ENCODE measurements at places on chromosomes 2 and 18.

DNA sequence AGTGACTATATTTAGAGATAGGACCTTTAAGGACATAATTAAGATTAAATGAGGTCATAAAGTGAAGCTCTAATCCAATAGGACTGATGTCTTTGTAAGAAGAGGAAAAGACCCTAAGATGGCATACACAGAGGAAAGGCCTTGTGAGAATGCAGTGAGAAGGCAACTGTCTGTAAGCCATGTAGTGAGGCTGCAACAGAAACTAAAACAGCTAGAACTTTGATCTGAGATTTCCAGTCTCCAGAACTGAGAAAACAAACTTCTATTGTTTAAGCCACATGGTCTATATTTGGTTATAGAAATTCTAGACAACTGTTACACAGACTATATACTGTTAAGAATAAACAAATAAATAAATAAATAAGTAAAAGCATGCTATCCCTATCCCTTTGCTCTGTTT lies 276.8 kb downstream of the CNTNAP5 start:
- DNase-seq = no peak

DNA sequence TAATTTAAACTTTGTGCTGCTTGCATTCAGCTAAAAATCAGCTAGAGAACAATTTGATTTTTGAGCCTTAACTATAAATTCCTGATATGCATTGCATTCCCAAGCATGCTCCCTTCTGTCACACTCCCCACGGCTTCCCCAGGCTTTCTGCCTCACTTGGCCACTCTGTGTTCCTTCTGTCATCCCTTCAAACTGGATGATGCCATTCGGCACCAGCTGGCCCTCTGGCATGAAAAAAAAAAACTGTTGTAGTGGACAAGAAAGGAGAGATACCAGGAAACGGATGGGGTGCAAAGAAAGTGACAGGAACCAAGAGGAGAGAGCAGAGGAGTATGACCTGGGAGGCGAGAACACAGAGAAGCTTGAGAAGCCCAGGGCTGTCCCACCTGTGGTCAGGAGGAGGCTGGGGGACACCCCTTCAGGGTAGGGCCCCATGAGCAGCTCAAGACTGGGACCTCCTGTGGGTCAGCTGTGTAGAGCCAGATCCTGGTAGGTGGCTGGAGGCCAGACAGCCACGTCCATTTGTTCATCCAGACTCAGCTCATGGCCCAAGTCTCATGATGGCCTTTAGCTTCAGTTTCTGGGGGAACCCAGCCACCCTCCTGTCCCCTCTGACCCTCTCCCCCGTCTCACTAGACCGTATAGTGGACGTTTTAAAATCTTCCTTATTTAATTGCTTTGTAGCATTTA lies 211.8 kb downstream of the GBX2 start:
- DNase-seq = no peak

DNA sequence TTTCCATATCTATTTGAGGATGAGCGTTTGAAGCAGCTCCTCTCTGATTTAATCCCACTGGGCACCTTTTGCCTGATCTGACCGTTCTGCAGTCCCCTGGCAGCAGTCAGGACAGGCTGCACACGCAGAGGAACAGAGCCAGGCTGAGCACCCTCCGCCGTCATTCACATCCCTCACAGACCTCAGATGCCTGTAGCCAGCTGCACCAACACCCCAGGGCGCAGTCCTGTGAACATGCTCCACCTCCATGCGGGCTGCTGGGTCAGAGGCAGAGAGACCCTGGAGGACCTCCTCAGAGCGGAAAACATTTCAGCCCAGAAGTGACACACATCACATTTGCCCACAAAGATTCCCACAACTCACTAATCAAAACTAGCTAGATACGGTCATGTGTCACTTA lies 146.1 kb downstream of the SEPTIN10 start:
- DNase-seq = no peak

- DNase-seq = no peak
These were observed 20.6 kb upstream of the GCC2 start for GRCh38 chr2:108428286-108429009.

GRCh38 chr2:239465017-239466001 lies 64.5 kb upstream of the HDAC4 start:
- DNase-seq = no peak

GRCh38 chr2:76953733-76954347 lies 568.3 kb downstream of the LRRTM4 start:
- peak; percentile 45 for DNase-seq

DNA sequence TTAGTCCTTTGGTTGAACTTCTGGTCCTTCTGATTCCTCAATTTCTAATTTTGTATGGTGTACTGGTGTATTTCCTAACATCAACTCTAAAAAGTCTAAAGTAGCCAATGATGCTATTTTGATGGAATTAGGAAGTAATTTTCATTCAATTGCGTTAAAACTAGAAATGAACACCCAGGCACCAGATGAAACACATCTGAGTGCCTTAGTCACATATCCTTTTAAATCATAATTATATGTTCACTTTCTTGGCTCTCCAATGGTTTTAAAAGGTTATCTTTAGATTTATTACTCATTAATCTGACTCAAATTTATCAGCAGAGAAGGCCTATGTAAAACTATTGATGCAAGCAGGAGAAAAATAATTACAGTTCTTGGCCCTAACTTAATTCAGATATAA lies 119.7 kb downstream of the GAREM1 start:
- DNase-seq = no peak

DNA sequence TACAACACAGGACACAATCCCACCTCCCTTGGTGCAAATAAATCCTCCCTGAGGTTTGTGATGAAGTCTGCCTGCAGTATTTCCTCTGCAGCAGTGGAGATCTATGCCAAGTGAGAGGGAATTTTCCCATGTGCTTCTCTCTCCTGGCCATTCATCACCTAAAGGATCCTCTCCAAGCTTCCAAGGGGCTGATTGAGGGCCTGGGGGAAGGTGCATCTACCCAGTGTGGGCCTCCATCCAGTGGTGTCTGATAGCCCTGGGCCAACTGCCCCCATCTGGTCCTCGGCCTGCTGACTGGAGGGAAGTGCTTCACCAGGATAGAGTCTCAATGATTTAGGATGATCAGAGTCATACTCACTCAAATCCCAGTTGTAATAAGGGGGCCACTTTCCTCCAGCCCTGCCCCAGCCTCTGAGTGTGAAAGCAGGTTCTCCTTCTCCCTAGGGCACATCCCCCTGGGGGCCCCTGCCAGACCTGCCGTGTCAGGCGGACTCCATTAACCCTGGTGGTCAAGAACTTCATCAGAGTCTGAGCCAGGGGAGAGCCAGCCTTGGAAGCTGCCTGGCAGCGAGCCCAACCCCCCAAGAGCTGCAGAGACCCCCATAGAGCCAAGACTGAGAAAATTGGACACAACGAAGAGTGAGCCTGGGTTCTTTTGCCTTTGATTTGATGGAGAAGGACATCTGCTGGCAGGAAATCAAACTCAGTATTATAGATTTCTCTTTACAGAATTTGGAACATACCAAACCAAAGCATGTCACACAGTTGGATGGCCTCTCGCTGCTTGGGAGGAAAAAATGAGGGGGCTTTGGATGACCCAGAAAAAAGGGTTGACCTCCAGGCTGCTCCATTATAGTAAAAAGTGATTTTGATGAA lies 509.6 kb downstream of the CMPK2 start:
- no peak for DNase-seq

GRCh38 chr2:189527041-189527750 lies 53.4 kb downstream of the SLC40A1 start:
- DNase-seq = no peak

DNA sequence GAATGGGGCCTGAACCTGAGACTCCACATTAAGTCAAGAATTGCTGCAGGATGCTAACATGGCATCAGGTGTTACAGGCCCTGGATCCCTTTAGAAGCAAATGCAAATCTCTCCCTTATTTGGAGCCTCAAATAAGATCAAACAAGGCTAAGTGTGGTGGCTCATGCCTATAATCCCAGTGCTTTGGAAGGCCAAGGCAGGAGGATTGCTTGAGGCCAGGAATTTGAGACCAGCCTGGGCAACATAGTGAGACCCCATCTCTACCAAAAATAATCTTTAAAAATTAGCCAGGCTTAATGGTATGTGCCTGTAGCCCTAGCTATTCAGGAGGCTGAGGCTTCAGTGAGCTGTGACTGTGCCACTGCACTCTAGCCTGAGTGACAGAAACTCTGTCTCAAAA lies 89.4 kb downstream of the DYM start:
- no peak for DNase-seq

GRCh38 chr2:33488715-33489540 lies 12.5 kb downstream of the RASGRP3 start:
- no peak for DNase-seq

GRCh38 chr2:146821836-146822316 lies 1023.0 kb upstream of the ACVR2A start:
- peak; percentile 69 for DNase-seq

GRCh38 chr2:230708204-230708603 lies 4.4 kb upstream of the CAB39 start:
- no peak for DNase-seq

- no peak for DNase-seq
These were observed 244.0 kb downstream of the ARL6IP6 start for GRCh38 chr2:152962446-152962845.

DNA sequence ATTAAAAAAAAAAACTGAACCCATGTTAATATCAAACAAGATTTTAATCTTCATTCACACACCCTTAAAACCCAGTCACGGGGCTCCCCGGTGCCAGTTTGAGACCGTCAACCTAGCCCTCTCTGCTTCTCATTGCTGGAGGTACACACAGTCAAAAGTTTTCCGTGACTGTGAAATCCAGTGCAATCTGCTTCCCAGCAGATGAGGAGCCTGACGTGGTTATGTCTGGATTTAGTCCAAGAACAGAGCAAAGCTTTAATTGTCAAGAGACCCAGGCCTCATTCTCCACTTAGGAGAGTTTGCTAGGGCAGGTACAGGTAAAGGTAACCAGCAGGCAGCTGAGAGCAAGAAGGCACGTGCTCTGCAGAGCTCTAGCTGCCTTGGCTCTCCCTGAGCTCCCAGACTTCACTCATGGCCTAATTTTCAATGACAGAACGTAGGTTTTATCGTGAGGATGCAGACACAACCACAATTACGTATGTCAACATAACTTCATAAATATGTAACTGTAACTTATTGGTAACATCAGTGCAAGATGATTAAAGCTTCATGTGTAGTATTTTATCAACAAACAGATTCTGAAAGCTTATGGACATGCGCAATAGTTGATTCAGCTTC lies 56.3 kb downstream of the SLC16A14 start:
- DNase-seq = no peak

DNA sequence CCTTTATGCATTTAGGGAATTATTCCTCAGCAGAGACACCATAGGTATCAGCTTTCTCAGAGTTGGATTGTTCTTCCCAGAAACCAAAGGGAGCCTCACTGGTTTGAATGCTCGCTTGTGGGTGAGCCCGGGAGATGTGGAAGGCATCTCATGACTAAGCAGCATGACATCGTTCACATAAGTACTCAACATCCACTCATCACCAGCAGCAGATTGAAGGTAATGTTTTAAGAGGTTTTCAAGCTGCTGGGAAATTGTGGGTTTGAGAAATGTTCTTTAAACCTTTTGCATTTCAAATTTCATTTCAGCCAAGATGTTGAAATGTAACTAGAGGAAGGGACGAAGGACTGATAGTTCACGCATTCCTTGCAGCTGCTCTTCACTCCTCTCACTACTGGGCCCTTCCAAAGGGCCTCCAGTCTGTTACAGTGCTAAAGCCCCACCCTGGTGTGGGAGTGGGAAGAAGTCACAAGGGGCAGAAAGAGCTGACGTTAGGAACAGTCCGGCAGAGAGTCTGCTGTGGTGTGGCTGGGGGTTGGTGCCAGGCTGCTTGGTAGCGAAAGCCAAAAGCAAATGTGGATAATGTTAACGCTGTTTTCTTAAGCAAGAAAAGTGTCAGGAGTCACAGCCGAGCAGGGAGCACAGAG lies 324.5 kb upstream of the EPHA4 start:
- no peak for DNase-seq

DNA sequence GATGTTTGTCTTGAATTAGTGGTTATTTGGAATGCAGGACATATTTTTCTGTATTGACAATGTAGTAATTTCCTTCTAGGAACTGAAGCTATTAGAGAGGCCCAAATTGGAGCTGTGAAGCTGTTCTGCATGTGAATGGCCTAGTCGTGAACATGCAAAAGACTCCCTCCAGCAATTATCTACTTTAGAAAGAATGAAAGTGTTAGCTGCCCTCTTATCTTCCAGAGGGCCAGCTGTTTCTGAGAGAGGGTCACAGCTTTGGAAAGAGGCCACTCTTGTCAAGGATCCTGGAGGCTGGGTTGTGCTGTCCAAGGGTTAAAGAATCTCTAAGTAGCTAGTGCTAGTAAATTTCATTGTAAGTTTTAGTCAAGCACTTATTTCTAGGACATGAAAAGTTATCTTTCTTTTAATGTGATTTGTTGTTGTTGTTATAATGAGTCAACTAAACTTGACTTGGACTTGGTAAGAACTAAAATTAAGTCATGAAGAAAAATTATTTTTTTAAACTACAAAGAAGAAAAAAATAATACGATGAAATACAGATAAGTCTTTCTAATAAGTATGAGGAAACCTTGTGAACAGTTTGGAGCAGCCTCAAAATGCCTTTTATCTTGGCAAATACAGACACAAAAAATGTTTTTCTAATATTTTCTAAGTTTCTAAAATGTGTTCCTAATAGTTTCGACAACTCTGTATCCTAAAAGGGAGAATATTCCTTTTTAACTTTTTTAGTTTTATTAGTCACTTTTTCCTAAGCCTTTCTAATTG lies 36.8 kb downstream of the DPP4 start:
- DNase-seq = peak; percentile 53

- peak; percentile 62 for DNase-seq
These were observed at the start of gene ACVR2A for GRCh38 chr2:147844697-147845410. ACVR2A (plus strand) TSS chr2:147845029; CDS start chr2:147845153, 124 bp downstream.

- no peak for DNase-seq
These were observed 497 bp downstream of the PLA2R1 start for GRCh38 chr2:160061944-160062291.

GRCh38 chr18:11021477-11021876 lies 127.9 kb downstream of the PIEZO2 start:
- no peak for DNase-seq

GRCh38 chr18:54260396-54261072 lies 8.8 kb upstream of the POLI start:
- no peak for DNase-seq

DNA sequence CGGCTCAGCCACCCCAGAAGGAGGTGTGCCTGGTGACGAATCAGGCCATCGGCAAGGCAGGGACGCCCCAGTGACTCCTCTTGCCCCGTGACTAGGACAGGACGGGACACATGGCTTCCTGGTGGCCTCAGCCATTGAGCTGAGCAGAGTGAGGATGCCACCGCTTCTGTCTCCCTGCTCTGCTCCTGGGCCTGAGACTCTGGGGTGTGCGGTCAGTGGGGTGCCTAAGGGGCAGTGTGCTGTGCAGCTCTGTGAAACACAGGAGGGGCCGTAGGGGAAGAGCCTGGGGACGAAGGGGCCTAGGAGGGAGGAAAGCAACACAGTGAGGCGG lies 24.3 kb downstream of the IGFBP5 start:
- no peak for DNase-seq

DNA sequence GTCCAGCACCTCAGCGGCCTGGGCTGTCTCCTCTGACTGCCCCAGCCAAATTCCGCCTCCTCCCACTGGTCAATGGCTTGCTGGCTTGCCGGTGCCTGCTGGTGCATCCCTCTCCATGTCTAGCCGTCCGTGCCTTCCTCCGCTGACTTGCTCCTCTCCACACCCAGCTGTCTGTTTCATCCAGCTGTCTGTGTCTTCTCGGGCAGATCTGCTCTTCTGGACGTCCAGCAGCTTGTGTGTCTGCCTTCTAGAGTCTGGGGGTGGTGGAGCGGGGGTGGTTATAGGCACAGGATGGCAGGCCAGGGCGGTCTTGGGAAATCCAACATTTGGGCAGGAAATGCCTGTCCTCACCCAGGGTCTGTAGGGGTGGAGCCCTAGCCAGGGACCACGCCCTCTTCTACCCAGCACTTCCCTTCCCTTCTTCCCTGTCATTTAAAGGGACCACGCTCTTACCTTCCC lies 369.2 kb downstream of the GALNT13 start:
- DNase-seq = no peak

Measured in HAP-1 (cell line).